ENCODE measurements at places on chromosomes 7 and 10.

- DNase-seq: no peak
Measured at GRCh38 chr7:2072042-2072441, 160.7 kb downstream of the MAD1L1 start.

DNA sequence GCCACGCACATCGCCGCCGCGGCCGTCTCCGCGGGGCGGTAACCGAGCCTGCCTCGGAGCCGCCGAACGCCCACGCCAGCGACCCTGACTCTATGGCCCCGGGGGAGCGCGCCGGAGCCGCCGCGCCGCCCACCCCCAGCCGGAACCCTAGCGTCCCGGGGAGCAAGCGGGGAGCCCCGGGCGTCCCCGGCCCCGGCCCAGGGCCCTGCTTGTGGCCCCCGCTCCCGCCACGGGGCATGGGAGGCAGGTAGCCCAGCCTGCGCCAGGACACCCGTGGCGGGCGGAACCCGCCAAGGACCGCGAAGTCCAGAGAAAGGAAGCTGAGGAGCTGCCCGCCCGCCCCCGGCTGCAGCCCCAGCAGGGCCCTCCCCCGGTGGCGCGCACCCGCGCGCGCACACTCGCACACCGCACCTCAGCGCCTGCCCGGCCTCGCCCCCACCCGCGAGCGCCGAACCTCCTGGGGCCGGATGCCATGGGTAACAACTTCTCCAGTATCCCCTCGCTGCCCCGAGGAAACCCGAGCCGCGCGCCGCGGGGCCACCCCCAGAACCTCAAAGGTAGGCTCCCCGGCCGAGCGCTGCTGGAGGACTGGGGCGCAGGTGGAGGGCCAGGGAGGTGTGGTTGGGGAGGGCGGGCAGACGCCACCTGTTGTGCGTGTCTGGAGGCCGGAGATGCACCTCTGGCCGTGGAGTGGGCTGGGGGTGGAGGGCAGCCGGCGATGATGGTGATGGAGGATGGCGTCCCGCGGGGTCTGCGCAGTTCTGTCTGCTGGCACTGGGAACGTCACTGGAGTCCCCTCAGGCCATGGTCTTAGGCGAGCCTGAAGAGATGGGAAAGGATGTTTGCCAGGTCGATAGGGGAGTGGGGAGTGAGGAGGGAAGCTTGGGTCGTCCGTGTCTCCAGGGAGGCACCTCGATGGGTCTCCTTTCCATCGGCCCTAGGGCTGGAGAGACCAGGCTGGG lies 692 bp downstream of the NEURL1 start:
- DNase-seq: no peak

DNA sequence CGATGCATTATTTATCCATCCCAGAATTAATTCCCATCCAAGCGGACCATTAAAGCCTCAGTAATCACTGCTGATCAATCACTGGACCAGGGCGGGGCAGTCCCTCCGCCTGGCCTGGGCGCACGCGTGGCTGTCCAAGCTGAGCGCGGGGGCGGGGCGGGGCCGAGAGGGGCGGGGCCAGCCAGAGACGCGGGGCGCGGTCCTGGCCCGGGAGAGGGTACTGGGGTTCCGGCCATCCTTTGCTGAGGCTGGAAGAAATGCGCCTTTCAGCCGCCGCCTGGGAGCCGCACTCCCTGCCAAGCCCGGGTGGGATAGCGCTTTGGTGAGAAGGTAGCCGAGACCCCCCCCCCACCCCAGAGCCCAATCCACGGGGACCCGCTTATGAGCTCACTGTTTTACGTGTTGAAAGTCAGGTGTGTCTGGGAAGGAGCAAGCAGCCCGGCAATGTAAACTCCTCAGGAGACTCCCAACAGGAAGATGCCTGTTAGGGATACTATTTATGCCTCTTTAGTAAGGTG lies at the start of gene ARHGAP22:
ARHGAP22 (minus strand) TSS at position 83 of the 518 bp plus-strand sequence. CDS start 277 bp downstream, outside the sequence.
- DNase-seq: no peak

DNA sequence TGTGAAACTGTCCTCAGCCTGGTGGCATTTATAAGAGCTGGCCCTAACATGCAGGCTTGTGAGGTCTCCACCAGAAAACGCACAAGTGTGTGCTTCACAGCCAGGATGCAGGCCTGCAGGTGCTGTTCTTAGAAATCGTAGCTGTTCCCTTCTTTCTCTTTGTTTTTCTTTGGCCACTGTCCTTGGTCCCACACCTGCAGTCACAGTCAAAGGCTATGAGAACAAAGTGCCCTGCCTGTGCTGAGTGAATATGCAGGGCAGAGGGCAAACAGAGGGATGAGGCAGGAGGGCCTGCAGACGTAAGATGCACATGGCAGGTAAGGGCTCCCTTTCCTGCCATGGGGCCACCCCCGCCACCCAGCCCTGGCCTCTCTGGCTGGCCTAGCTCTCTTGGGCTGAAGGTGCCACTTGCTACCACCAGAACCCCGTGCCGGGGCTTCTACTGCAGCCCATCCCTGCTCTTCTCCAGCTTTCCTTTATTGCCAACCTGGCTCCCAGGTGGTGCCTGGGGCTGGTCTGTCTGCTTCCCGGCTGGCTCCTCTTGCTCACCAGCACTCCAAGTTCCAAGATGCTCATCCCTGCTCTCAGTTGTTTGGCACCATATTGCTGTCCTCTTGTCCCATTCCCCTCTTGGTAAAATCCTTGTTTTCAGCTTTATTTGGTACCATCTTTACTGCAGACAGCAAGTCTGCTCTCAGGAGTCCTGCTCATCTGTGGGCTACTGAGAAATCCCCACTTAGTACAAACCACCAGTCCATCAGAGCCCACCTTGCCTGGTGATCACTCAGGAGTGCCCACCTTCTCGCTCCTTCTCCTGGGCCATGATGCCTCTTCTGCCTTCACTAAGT lies 308.1 kb upstream of the ZMIZ1 start:
- DNase-seq: no peak

GRCh38 chr7:106840342-106840741 lies 24.7 kb upstream of the PIK3CG start:
- no peak for DNase-seq

DNA sequence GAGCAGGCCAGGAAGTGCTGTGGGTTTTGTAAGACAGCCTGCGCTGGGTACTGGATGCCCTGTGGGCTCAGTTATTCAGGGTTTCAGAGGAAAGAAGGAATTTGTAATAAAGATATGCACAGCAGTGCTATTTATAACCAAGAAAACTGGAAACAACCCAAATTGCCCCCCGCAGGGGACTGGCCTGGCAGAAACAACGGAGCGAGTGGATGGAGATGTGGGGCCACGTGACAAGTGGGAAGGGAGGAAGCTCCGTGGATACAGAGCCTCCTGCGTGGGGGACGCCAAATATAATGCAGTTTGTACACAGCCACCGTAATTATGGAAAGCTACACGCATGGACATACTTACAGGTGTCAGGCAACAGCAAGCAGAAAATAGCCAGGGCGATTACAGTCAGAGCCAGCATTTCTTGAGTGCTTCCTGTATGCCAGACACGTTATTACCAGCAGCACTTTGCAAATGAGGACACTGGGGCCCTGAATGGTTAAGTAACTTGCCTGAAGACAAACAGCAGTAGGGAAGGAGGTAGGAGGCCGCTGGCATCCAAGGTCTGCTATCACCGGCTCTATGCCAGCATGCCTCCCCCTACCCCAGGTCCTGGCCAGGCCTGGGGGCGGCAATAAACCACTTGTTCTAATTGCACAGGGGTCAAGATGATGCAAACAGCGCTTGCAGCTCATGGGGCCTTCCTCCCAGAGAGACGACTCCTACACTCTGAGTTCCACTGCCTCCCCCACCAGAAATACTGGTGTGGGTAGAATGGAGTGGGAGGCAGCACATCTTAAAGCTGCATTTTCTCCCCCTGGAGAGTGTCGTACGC lies 8.7 kb upstream of the CAMK2B start:
- no peak for DNase-seq

GRCh38 chr7:92667816-92668535 lies 77.8 kb upstream of the FAM133B start:
- no peak for DNase-seq

DNA sequence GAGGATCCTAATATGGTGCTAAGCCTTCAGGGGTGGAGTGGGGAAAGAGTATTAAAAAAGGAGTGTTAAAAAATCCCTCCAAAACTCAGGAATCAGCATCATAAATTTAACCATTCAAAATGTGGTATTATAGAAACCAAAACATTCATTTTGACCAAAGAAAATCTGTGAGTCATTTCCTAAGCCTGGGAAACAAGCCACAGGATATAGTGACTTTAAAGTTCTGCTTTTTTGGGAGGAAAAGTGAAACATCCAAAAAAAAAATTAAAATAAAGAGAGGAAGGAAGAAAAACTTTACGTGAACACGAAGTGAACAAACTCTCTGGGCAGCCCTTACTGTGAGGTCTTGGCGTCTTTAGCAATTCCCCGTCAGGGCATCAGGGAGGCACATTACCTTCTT lies 74.0 kb upstream of the GSDME start:
- peak; percentile 7 for DNase-seq

DNA sequence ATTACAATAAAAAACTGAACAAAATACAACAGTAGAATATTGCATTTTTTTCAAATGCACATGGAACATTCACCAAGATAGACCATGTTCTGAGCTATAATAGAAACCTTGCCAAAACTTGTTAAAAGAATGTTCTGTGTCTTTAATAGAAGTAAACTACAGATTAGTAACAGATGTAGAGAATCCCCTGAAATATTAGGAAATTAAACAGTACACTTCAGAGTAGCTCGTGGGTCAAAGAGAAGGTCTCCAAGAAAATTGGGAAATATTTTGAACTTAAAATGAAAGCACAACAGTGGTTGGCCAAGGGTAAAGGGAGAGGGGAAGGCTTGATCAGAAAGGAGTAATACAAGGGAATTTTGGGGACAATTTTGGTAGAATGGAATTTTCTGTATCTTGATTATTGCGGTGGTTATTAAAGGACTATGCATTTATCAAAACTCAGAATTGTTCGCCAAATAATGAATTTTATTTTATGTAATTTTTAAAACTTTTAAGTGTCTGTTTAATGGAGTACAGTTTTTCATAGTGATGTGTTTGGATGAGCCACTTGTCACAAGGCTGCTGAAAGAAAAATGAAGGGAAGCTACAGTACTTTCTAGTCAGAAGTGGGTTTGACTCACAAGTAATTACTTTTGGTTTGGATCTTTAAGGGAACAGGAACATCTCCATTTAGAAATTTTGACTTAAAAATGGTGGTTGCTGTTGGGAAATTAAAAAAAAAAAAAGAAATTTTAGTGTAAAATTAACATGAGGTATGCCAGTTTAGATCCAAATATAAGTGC lies 10.2 kb downstream of the PLEKHA8 start:
- peak; percentile 42 for DNase-seq

DNA sequence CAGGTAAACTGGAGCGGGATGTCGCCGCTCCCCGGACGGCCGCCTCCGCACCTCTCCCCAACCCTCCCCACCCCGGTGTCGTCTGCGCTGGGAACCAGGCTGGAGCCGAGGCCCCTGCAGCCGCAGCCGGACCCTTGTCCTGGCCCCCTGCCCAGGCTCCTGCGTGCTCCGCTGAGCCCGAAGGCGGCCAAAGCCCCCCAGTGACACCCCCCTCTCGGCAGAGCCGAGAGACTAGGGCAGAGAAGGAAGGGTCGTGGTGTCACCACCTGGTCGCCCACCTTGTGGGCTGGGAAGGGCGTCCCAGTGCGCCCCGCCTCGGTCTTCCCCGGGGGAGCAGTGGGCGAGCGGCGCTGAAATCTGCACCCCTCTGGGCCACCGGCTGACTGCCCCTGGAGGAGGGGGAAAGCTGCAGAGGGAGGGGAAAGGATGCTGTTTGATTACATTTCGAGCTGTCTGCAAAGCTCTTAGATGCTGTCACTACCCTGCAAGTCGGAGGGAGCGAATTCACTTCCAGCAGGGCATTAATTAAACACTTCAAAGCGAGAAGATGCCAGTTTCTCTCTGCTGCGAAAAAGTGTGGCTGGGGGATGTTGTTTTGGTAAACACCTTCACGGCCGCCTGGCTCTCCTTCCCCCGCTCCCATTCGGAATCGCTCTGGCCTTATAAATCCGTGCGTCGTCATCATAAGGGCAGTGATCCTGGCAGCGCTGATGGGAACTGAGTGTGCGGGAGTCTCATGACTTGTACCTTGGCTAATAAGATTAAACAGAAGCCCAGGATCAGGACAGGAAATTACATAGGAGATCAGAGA lies 622 bp downstream of the DYNC1I1 start:
- no peak for DNase-seq

GRCh38 chr10:88455831-88456230 lies 127.3 kb downstream of the RNLS start:
- no peak for DNase-seq

DNA sequence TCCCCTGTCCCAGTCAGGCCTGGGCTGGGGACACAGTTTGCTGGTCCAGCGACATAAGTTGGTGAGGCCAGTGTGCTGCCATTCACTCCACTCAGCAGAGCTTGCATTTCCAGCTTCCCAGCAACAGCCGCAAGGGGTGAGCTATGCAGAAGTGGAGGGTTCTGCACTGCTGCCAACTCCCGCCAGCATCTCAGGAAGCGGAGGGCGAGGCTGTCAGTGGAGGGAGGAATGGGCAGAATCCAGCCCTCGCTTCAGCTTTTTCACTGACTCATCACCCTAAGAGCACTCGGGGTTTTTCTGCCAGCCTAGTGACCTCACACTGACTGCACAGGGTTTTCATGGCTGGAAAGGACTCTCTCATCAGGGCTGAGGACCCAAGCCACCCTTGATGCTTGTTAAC lies 625.1 kb upstream of the MKI67 start:
- DNase-seq: no peak

GRCh38 chr7:39574673-39575349 lies 8.6 kb downstream of the YAE1 start:
- DNase-seq: no peak

DNA sequence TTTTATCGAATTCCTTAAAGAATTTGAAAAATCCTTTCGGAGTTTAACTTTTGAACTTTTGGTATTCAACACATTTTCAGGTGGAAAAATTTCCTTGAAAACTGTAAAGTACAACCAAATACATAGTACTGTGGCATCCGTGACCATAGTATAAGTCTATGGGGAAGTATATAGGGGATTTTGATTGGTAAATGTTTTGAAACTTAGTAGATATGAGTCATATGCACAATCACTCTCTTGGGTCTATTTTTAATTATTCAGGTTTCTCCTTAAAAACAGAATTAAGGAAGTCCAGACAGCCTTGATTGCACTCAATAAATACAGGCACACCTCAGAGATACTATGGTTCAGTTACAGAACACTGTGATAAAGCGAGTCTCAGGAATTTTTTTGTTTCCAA lies 64.2 kb downstream of the AVL9 start:
- DNase-seq: no peak

DNA sequence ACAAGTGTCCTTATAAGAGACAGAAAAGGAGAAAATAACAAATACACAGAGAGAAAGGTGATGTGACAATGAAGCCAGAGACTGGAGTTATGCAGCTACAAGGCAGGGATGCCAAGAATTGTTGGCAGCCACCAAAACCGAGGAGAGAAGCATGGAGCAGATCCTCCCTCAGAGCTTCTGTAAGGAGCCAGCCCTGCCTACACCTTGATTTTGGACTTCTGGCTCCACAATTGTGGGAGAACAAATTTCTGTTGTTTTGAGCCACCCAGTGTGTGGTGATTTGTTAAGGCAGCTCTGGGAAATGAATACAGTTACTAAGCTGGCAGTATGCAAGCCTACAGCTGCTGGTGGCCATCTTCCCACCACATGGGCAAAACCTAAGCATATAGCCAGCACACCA lies 163.6 kb downstream of the GRM8 start:
- no peak for DNase-seq

- no peak for DNase-seq
Measured at GRCh38 chr7:40580776-40581175, 446.0 kb downstream of the SUGCT start.

GRCh38 chr10:93916257-93917063 lies 22.7 kb downstream of the SLC35G1 start:
- peak; percentile 48 for DNase-seq

GRCh38 chr7:42831718-42832522 lies 80.0 kb downstream of the C7orf25 start:
- DNase-seq: peak; percentile 8
